Foreskin melanocyte (primary cell): ENCODE measurements at places on chromosomes 11 and 22.

- DNase-seq, result no peak
Observed at GRCh38 chr11:129248618-129249017, 56.5 kb upstream of the ARHGAP32 start.

DNA sequence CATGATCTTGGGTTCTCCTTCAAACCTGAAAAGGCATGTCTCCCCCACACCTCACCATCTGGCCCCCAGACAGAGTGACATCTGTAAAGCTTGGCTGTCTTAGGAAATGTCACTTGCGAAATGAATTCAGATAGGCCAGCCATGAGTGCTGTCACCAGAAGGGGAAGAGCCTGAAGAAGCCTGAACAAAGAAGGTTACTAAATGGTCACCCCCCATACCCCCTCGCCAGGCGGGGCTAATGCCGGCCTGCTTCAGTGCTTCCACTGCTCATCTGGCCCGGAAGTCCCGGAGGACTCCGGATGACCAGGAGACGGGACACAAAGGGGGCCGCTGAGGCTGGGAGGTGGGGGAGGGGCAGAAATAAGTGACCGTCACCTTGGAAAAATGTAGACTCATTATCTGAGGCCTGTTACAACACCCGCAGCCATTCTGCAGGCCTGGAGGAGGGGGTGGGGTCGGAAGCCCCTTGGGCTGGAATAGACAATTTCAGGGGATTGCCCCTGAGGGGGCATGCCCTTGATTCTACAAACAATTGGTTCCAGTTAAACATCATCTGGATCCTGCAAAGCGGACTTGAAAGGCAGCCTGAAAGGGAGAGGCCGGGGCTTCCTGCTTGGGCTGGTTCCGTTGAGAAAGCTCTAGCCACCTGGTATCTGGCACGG, 43.2 kb downstream of the NAT10 start:
- no peak for DNase-seq

- DNase-seq, result no peak
Observed at GRCh38 chr11:130638033-130638432, 189.6 kb downstream of the ADAMTS15 start.

GRCh38 chr11:125207866-125208425, 43.4 kb downstream of the PKNOX2 start:
- DNase-seq, result no peak

- DNase-seq, result no peak
Observed at GRCh38 chr11:107720303-107720774, 8.5 kb upstream of the SLN start.

DNA sequence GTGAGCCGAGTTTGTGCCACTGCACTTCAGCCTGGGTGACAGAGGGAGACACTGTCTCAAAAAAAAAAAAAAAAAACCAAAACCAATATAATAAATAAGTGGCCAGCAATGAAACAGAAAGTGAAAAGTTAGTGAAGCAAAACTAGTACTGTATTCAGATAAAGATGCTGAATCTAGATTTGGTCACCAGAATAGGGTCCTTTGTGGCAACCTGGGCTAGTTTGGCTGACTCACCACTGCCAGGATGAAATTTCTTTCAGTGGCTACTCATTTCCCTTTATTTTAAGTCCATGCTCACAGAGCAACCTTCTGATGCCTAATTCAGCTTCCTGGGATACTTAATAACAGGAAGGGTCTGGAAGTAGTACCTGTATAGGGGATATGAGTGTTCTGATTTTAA, 26.0 kb downstream of the LIMK2 start:
- DNase-seq, result no peak

DNA sequence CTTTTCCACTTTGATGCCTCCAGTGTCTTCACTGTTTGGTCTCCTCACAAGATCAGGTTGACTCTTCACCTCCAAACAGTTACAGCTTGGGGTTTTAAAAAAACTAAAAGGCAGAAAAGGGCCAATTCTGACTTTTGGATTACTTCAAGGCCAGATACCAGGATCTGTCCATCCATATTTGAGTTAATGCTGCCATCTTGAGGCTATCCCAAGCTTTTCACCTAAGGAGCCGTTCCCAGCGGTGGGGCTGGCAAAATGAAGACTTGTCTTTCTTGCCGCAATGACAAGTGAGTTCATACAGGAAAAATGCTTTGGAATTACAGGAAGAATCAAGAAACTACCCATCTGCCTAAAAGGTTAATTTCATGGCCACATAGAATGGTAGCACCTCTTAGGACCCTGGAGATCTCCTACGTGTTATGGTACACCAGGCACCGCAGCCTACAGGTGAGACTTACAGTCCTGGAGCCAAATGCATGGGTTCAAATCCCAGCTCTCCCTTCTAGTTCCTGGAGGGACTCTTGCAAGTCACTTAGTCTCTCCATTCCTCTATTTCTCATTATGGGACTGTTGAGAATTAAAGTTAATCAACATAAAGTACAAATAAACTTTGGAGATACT, 6.0 kb upstream of the OR5B21 start:
- peak; percentile 48 for DNase-seq

GRCh38 chr11:105838668-105839384, 183.2 kb downstream of the MSANTD4 start:
- DNase-seq, result no peak

- no peak for DNase-seq
Observed at GRCh38 chr11:107708792-107709191, 3.1 kb downstream of the SLN start.

DNA sequence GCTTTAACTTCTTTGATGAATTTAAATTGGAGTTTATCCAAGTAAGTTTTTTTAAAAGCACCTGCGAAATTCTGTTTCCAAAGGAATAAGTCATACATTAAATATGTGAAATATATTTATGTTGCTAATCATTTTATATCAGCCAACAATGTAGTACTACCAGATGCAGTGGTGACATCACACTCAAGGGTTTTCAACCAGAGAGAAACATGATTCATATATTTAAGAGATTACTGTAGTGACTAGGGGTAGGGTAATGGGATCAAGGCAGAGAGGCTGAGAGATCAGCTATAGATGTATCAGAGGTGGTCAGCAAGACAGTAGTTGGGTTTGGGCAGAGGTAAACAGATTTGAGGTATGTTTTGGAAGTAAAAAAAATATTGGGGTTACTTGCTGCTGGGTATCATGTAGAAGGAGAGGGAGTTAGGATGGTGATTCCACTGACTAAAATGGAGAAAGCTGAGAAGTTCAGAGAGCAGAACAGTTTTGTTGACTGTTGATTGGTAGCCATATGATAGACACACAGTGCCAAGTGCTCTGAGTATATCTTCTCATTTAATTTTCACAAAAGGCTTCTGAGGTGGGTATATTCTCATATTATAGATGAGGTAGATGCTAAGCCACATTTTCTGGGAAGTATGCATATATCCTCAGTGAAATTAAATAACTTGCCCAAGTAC, 39.4 kb downstream of the CEP57 start:
- DNase-seq, result no peak

- DNase-seq, result no peak
Observed at GRCh38 chr11:1543606-1544263, 28.3 kb downstream of the DUSP8 start.

GRCh38 chr22:30979932-30980331, 10.9 kb downstream of the TUG1 start:
- DNase-seq, result no peak

GRCh38 chr11:124207102-124207792, 24.1 kb downstream of the OR10D3 start:
- DNase-seq, result no peak

DNA sequence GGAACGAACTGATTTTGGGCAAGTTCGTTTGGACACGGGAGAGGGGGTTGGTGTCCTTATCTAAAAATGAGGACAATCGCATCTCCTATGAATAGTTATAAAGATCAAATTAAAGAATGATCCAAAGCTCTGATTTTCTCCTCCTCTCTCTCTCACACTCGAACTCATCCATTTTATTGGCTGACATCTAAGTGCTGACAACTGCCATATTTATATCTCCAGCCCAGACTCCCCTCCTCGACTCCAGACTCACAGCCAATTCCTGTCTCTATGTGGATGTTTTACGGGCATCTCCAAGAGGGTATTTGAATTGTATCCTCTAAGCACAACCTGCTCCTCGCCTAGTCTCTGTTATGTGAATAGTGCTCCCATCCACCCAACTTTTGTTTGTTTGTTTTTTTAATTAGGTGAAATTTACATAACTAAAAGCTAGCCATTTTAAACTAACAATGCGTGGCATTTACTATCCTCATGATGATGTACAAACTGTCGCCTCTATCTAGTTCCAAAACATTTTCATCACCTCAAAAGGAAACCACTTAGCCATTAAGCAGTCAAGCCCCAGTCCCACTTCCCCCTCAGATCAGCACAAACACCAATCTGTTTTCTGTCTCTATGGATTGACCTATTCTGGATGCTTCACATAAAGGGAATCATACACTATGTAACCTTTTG, 4.0 kb downstream of the SYN3 start:
- no peak for DNase-seq

DNA sequence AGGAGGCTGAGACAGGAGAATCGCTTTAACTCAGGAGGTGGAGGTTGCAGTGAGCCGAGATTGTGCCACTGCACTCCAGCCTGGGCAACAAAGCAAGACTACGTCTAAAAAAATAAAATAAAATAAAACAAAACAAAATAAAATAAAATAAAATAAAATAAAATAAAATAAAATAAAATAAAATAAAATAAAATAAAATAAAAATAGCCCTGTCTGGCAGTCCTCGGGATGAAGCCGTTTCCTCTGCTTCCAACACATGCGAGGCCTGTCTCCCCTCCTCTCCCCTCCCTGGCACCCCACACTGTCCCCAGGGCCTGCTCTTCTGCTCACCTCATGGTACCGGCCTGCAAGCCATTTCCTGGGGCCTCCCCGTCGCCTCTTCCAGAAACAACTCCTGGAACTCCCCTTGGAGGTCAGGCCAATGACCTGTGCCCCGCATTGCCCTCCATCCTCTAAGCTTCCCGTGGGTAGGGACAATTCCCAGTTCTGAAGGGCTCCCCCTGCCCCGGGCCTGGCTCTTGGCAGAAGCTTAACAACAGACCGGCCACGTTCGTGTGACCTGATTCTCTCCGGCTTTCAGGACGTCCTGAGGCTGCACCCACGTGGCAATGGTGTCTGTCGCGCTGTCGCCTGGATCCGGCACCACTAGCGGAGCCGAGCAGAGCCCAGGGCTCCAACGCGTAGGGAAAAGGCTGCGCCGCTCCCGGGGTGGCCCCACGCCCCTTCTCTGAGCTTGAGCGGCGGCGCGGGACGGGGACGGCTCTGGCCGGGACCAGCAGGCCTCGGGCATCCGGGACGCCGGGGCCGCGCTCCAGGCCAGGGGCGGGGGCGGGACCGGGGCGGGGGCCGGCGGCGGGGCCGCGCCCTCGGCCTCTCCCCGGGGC, 456 bp upstream of the PARVB start:
- DNase-seq, result no peak

GRCh38 chr11:47714554-47715081, 551 bp downstream of the AGBL2 start:
- no peak for DNase-seq

DNA sequence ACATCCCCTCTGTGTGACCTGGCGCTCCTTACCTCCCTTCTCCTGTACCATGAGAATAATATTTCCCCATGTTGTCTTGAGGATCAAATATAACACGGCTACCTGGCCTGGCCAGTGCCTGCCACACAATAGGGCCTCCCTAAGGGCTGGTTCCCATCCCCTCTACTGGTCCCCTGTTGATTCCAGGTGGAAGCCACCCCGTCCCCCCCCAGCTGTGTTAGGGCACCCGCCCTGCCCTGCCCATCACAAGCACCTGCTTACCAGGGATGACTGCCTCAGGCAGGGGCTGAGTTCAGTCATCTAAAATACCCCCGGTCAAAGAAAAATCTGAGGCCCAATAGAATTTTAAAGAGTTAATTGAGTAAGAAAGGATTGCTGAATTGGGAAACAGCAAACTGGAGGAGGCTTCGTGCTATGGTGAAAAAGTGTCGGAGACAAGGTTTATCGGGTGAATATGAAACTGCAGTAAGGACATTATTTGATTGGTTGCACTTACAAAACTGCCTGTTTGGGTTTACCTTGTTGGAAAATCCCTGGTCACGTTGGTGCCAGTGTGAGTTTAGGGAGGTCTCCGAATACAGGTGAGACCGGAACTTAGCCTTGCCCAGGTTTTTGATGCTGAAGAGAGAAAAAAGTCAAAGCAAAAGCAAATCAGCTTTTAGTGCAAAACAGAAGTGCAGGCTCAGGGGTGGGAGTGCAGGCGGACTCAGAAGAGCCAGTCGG, 5.2 kb downstream of the APOL1 start:
- DNase-seq, result no peak

DNA sequence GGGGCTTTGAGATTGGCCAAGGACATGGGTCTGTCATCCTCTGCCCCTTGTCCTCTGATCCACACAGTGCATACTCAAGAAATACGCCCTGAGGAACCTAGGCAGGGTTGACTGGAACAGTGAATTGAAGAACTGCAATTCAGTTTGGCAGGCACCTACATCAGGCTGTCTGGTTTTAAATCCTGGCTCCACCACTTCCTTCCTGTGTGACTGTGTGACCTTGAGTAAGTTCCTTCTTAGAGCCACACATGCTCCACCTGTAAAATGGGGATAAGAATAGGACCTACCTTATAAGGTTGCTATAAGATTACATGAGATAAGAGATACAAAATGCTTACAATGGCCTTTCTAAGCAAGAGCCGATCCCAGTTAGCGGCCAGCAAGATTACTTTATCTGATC, 15.8 kb upstream of the TCF20 start:
- DNase-seq, result no peak

GRCh38 chr11:128644576-128644975, 49.3 kb upstream of the FLI1 start:
- DNase-seq, result no peak

GRCh38 chr22:35528927-35529326, 11.7 kb upstream of the RASD2 start:
- no peak for DNase-seq

- no peak for DNase-seq
Observed at GRCh38 chr22:49676230-49676629, 151.4 kb downstream of the BRD1 start.

GRCh38 chr11:10454878-10455631, at the start of gene AMPD3:
AMPD3 (plus strand) TSS chr11:10455264; CDS start chr11:10461520, 6,256 bp downstream.
- no peak for DNase-seq

GRCh38 chr11:132734217-132734616, 798.1 kb downstream of the OPCML start:
- no peak for DNase-seq

DNA sequence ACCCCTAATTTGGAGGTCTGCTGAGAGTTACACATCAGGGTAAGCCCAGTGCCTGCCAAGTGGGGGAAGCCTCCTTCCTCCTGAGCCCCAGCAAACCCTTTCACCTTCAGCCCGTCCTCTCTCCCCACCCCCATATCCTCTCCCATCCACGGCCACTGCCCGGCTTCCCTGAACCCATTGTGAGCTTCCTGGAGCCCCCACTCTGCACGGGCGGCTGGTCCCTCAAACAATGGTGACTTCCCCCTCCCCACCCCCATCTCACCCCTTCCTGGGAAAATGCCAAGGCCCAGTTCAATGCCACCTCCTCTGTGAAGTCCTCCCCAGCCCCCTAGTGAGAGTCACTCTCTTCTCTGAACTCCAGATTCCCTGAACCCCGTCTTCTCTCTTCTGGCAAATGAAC, 17.9 kb downstream of the DNAL4 start:
- no peak for DNase-seq

- DNase-seq, result peak; percentile 1
Observed at GRCh38 chr22:26974914-26975803, 317.8 kb downstream of the MIAT start.

- DNase-seq, result no peak
Observed at GRCh38 chr11:9726321-9727022, 62.6 kb downstream of the SWAP70 start.
